ENCODE measurements at places on chromosomes 1 and 21.

DNA sequence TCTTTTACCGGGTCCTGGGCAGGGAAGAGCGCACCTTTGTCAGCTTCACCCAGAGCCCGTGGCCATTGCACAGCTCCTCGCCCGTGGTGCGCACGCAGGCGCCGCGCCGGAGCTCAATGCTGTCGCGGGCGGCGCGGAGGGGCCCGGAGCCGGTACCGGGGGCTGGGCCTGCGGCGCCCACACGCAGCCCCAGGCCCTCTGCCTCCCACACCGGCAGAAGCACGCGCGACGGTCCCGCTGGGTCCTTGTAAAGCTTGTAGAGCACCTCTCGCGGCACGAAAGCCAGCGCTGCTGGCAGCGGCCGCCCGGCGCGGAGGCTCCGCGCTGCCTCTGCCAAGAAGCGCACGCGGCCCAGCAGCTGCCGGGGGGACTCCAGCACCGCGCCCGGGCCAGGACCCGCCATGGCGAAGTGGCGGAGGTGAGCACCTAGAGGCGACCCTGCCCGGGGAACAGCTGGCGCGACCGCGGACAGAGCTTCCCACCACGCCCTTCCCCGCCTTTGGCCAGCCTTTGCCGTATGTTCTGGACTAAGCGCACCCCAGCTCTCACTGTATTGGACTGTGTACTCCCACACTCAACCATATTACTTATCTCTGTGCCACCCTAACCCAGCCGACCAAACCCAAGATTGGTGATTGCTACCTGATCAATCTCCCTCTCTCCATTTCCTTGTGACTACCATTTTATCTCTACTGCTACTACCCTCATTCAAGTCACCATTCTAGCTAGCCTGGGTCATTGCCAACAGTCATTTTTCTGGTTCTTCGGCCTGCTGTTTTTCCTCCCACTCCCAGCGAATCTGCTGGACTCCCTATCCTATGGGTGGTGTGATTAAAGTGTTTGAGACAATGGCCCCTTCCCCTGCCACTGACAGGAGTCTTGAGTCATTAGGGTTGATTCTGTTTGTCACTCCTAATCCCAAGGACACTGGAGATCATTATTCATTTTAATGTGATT lies at the start of gene HECTD3:
Gene HECTD3, minus strand, starts transcription at position 470 of the 957 bp plus-strand sequence. Its CDS starts 67 bp downstream, at position 403.
- no peak for DNase-seq

- no peak for DNase-seq
Measured at GRCh38 chr21:33229099-33229783, 497 bp upstream of the IFNAR2 start.

- no peak for DNase-seq
Measured at GRCh38 chr1:219917851-219918466, 10.4 kb downstream of the SLC30A10 start.

GRCh38 chr1:2270260-2271100 lies 42.4 kb downstream of the SKI start:
- DNase-seq = no peak

- DNase-seq = no peak
Measured at GRCh38 chr1:65238010-65238409, 71.3 kb upstream of the DNAJC6 start.

DNA sequence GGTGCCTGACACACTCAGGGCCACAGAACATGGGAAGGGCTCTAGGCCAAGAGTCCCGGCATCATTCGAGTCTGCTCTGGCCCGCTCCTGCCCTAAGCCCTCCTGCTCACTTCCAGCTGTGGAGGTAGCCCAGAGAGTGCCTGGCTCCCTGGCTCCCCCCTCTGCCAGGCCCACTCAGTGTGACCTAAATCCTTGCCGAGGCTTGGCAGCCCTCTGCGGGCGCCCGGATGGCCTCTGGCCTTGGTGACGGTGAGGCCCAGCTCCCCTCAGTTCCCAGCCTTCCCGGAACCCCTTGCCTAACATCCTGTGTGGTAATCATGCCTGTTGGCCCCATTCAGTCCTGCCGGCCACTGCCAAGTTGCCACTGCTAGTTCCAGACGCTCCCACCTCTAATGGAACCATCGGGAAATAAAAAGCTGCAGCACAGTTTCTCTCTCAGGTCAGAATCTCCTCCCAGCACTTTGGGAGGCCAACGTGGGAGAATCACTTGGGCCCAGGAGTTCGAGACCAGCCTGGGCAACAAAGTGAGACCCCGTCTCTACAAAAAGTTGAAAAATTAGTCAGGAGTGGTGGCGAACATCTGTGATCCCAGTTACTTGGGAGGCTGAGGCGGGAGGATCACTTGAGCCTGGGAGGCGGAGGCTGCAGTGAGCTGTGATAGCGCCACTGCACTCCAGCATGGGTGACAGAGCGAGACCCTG lies 1.2 kb upstream of the H6PD start:
- peak; percentile 81 for DNase-seq

- no peak for DNase-seq
Measured at GRCh38 chr1:84297546-84298244, 3.8 kb upstream of the SAMD13 start.

DNA sequence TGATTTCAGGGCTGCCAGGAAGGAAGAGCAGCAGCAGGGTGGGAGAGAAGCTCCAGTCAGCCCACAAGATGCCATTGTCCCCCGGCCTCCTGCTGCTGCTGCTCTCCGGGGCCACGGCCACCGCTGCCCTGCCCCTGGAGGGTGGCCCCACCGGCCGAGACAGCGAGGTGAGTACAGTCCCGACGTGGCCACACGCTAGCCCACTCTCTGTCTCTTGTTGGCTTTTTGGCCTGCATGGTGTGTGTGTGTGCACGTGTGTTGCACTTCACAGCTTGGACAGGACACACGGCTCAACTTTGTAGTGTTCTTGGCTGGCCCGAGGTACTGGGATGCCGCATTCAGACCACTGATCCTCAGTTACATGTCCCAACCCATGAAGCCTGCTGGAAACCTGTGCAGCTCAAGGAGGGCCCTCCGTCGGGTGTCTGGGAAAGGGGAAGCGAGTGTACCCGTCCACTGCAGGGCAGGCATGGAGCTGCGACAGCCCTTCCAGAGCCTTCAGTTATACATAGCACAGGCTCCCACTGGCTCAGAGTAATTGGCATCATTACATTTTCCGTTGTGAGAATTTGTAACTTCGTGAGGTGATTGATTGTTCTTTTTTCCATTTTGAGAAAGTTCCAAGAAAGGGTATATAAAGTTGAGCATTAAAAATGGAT lies 454 bp downstream of the CORT start:
- DNase-seq = no peak

- DNase-seq = no peak
Measured at GRCh38 chr1:15786581-15786980, 20.9 kb downstream of the UQCRHL start.

DNA sequence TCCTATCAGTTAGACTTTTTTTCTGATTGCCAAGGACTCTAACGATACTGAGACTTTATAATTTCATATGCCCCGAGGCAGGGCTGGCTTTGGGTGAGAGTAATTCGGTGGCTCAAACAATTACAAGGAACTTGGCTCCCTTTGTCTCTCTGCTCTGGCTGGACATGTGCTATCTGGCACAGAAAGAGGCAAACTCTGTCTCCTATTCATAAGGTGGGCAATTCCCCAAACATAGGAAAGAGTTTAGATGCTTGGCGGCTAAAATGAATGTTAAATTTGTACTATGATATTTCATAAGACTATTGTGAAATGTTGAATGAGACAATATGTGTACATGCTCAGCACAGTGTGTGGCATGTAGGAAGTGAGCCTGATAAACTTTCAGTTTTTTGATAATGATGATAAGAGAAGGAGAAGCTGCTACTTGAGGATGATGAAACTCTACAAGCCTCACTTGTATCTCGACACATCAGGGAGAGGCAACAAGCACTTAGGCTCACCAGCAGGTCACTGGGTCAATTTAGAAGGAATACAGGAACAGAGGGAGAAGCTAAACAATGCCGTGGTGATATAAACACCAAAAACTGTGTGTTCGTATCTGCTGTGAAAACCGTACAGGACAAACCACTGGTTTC lies 12.6 kb upstream of the NTPCR start:
- no peak for DNase-seq

- DNase-seq = no peak
Measured at GRCh38 chr1:234840843-234841242, 230.9 kb upstream of the IRF2BP2 start.

DNA sequence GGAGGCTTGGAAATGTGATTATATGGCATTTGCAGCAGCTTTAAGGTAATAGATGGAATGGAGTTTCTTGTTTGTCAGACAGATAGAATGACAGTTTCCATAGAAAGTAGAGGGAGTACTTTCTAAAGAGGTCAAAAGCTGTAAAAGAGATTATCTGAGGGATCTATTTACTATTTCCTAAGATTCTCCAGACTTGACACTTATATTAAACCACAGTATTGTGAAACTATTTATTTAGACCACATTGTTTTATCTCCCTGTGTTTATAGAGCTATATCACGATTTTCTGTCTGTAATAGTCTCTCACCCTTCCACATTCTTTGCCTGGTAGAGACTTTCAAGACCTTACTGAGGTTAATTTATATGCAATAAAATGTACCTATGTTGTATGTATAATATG lies 66.7 kb downstream of the MAN1A2 start:
- DNase-seq = no peak

GRCh38 chr1:79629414-79629813 lies 622.9 kb upstream of the ADGRL4 start:
- DNase-seq = no peak

DNA sequence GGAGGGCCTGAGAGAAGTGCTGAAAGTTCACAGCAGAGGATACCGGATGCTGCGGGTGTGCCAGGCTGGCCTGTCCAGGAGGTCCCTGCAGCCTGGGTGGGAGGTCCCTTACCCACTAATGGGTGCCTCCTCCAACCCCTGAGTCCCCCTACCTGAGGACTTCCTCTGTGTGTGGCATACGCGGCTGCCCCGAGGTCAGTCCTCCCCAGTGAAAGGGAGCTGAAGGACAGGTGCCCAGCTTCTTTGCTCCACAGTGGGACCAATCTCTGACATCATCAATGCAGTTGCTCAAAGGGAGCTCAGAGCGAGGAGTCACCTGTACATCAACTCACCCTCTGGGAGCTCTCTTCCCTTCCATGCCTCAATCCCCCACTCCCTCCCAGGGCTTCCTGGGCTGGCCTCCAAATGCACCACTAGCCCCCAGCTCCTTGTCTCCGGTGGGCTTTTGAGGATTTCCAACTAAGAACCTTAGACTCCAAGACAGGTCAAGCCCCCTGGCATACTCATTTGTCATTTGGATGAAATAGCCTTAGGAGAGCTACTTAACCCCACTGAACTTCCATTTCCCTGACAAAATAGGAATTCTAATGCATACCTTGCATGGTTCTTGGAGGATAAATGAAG lies 53.9 kb downstream of the PDE9A start:
- no peak for DNase-seq

Data from AG09319 (cell line).